Stimulated activated CD8-positive, alpha-beta memory T cell treated with anti-CD3 and anti-CD28 coated beads, Interleukin-2, amount 100 ng/mL, for 48 hours (primary cell): ENCODE measurements at places on chromosomes 4 and X.

DNA sequence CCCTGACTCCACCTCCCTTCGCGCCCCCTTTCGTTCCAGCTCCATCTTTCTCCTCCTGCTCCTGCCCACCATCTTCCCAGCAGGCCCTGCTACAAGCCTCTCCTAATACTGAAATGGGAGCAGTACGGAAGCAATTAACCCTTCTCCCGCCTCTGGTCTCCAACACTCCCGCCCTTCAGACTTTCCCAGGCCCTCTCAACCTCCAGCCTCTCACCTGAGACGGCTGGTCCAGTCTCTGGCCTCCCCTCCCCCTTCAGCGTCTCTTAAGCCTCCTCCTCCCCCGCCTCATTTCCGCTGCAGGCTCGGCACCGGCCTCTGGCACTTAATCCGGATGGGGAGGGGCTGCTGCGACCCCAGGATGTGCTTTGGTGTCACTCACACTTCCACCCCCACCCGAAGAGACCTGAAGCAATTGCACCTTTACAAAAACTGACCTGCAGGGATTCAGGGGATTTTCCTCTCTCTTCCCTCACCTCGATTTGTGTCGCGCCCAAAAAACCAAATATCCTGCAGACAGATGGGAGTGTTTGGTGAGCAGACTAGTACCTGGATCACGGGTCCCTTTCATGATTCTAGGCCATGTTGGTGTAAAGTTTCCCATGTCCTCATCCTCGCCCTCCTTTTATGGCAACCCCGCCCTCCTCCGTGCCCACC is 657 bp downstream of the TCEAL8 start:
- peak; percentile 14 for DNase-seq

GRCh38 chr4:23311983-23312382 is 577.9 kb downstream of the PPARGC1A start:
- DNase-seq, result no peak

- DNase-seq, result no peak
These were observed 70.5 kb downstream of the SEL1L3 start for GRCh38 chr4:25792200-25792791.

DNA sequence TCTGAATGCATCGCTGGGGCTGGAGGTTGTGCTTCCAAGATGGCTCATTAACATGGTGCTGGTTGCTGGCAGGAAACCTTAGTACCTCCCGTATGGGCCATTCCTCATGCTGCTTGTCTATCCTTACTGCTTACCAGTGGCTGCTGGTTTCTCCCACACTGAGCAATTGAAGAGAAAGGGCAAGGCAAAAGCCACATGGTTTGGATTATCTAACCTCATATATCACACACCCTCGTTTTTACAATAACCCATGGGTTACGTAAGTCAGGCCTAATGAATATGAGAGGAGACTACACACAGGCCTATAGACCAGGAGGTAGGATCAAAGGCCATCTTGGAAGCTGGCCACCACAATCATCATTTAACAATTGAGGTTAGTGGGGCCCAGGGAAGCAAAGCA is 141.8 kb upstream of the EDNRA start:
- DNase-seq, result no peak

GRCh38 chrX:10197279-10198210 is 40.8 kb downstream of the CLCN4 start:
- no peak for DNase-seq

- no peak for DNase-seq
These were observed 76.2 kb upstream of the PAGE3 start for GRCh38 chrX:55340896-55341433.

DNA sequence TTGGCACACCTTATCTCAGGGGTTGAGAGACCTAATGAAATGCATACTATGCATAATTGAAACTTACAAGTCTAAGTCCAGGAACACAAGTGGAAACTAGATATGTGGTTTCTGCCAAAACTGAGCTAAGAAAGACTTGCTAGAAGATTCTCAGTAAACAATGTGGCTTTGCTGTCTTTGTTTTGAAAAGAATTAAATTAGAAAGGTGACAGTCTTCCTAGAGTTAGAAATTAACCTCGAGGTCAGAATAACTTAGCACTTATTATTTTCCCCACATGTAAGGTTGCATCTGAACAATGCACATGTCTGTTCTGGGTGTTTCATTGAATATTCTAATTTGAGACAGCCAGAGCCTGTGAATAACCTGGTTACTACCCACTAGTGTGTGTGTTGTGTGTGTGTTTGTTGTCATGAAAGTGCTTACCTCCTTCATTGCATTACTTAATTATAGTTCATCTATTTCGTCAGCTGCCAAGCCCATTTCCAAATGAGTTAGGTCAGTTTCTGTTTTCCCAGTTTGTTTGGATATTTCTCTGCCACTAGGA is 1.5 kb downstream of the EREG start:
- DNase-seq, result no peak

GRCh38 chr4:40734497-40734896 is 15.3 kb upstream of the NSUN7 start:
- no peak for DNase-seq

- DNase-seq, result no peak
These were observed 486.1 kb upstream of the TENM3 start for GRCh38 chr4:181757098-181757497.

DNA sequence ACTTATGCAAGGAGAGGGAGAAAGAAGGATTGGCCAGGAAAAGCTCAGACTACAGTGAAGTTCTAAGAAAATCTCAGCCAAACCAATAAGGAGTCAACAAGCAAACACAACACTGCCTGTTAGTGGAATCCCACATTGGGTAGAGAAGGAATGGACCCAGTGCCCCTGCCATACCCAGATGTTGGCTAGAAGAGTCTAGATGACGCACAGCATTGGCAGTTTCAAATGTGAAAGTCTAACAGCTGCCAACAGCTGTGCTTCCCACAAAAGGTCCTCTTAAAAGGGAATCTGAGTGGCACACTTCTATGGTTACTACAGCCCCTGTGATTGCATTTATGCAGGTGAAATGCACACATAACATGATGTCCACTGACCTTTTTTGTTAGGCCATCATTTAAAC is 37.2 kb upstream of the CPEB2 start:
- DNase-seq, result no peak

GRCh38 chr4:187666697-187667494 is 328.7 kb upstream of the ZFP42 start:
- no peak for DNase-seq
